ENCODE measurements at places on chromosomes 4 and X. TPM values are rescaled to one million over a fixed set of nuclear protein-coding genes. Genes with fewer than 3 reads are reported as not detected.

DMRTC1B gene
- total RNA-seq: not detected

- no peak for DNase-seq
These were observed 41.3 kb downstream of the MCUB start for GRCh38 chr4:109601336-109601735.

DNA sequence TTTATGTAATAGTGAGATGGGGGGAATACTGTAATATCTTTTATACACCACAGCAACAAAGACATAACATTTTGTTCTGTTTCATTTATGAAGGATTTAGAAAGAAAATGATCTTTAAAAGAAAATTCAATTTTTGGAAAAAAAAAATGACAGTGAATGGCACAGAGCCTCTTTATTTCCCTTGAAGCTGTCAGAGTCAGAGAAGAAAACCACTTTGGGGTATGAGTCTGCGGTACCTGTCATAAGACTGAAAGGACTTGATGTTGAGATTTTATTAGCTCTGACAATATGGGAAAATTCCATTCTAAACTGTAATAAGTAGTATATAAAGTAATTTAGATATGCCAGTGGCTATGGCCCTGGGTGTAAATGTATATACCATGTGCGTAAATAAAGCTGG is 134.8 kb downstream of the GALNTL6 start:
- DNase-seq: no peak

GRCh38 chr4:12692815-12693214 is 791.3 kb downstream of the RAB28 start:
- DNase-seq: no peak

GRCh38 chrX:15299941-15300851 is 15.2 kb downstream of the ASB11 start:
- DNase-seq: peak; percentile 24

DNA sequence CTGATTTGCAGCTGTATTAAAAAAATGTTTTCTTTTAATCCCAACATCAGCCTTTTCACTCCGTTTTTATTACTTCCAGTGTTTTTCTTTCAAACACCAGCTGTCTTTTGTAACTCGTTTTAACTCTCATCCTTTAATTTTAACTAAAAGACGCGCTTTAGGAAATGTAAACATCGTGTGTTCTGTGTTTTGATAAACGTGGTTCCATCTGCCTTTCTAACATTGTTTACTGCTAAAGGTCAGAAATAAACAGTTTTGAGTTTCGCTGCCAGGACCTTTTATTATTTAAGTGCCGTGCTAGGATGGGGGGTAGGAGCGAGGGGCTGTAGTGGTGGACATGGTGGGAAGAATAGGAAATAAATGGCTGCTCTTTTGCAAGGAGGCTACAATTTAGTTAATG is 1.5 kb downstream of the N4BP2 start:
- peak; percentile 11 for DNase-seq

GRCh38 chr4:184364100-184364921 is 110.0 kb downstream of the IRF2 start:
- DNase-seq: no peak

GYPA gene
- not detected for total RNA-seq
